ENCODE measurements at places on chromosomes 1 and 21.

DNA sequence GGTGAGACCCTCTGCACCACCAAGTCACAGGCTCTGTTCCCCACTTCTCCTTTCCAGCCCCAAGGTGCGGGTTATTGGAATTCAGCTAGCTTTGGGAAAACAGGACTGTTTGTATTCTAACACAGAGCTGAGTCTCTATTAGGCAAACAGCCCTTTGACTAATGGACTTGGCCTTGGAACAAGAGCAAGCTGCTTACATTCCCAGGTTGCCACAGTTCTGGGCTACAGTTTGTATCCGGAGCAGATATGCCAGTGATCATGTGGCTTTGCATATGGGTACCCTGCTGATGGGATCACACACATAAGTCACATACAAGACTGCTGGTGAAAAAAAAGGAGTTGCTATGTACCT, 110.5 kb upstream of the COA6 start:
- DNase-seq: no peak

- DNase-seq: no peak
Observed at GRCh38 chr1:225777058-225777582, 506 bp upstream of the SRP9 start.

DNA sequence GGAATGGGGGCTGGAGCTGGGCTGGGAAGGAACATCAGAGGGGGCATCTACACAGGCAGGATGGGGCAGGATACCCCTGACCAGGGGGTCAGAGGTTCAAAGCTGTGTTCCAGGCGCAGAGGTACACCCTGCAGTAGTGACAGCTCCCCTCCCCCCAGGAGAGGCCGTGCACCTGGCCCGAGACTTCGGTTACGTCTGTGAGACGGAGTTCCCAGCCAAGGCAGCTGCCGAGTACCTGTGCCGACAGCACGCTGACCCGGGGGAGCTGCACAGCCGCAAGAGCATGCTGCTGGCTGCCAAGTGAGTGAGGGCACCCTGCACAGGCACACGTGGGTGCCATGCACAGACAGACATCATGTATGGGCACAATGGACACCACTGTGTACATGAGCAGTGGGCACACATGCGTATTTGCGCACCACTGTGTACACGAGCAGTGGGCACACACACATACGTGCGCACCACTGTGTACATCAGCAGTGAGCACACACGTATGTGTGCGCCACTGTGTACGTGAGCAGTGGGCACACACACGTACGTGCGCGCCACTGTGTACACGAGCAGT, 17.4 kb downstream of the TFAP2E start:
- DNase-seq: no peak

DNA sequence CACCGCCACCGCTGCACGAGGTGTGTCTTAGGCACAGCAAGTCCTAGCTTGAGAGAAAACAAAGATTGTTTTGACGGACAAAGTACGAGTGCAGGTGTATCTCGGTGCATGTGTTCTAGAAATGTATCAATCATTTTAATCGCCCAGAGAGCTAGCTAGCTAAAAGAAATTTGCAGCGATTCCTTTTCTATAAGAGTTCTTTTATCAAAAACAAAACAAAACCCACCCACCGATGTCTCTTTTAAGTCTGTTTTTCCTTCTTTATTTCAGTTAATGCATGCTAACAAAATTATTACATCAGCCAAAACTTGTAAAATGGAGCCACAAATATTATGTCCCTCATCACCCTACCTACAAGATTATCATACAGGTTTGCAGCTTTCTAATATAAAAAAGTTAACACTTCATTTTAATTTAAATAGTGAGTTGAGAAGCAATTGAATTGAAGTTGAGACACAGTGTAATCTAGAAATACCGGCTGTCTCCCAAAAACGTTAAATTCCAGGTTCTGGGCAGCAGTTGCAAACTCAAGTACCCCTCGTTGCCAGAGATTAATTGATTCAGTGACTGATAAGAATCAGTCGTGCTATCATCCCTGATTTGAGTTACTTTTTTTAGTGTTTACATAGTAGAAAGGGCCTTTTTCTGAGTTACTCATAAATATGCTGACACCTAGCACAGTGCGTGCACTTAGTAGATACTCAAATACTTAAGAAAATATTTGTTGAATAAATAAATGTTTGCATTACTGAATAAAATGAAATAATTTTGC, 1.5 kb upstream of the SYDE2 start:
- no peak for DNase-seq

GRCh38 chr1:77543822-77544448, 138.5 kb downstream of the ZZZ3 start:
- DNase-seq: no peak

DNA sequence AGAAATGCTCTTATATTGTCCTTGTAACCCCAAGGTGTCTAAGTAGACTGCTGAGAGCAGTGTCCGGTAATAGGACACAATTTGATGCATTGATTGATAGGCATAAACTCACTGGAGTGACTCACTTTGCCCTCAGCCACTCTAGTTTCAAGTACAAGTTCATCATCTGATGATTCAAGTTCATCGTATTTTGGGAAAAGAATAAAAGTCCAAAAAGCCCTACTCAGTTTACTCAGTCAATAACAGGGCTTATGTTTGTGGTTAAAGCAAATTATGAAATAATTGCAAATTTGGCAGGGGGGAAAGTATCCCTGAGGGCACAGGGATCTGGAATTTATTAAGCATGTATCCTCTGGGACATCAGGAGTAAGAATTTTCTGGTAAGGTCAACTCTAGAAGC, 7.6 kb upstream of the ATF3 start:
- no peak for DNase-seq

GRCh38 chr1:222912730-222913129, 97.9 kb downstream of the DISP1 start:
- DNase-seq: no peak

- no peak for DNase-seq
Observed at GRCh38 chr1:66046415-66046814, 253.7 kb downstream of the PDE4B start.

DNA sequence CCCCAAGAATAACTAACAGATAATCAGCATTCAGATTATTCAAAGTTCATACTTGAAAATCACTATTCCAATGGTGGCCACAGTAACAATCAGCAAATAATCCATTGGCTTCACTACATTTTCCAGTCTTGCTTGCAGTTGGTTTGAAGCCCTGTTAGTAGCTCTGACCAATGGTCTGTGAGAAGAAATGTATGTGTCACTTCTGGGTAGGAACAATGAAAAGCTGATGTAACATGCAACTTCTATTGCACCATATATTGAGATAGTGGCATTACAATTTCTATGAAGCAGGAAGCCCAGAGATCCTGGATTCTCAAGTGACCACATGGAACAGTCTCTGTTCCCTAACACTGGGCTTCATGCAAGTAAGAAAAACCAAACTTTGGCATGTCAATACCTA, 250.9 kb upstream of the DAB1 start:
- no peak for DNase-seq

DNA sequence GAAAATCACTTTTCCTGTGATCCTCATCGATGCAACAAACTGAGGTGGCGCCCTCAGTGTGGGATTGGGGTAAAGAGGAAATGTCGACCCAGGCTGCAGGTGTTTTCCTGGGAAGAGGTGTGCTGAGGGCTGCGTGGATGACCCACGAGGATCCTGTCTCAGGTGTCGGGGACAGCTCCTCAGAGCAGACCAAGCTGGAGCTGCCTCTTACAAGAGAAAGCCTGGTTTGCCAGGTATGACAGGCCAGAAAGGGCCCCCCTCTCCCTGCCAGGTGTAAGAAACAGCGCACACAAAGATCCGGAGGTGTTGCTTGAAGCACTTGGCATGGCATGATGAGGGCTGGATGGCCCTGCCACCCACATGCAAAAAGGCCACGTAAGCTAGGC, 12.6 kb downstream of the FHAD1 start:
- DNase-seq: no peak

GRCh38 chr21:41510500-41510899, 2.5 kb upstream of the TMPRSS2 start:
- DNase-seq: no peak

GRCh38 chr1:232404981-232405731, 224.8 kb downstream of the SIPA1L2 start:
- DNase-seq: no peak
